IMR-90 (cell line): ENCODE measurements at places on chromosomes 1 and 21. TPM values are rescaled to one million over a fixed set of nuclear protein-coding genes. Genes with fewer than 3 reads are reported as not detected.

GRCh38 chr1:75083848-75084514 lies 50.2 kb upstream of the LHX8 start:
- no peak overlapping the region for H3K27ac ChIP-seq
- no peaks in the 10 kb centered on the region for H3K4me1 ChIP-seq
- no peak for DNase-seq
- no peak overlapping the region for H3K4me3 ChIP-seq
- no peaks in the 10 kb centered on the region for H3K36me3 ChIP-seq

GRCh38 chr1:237763137-237763536 lies 127.6 kb downstream of the ZP4 start:
- no peaks in the 10 kb centered on the region for H3K4me1 ChIP-seq
- H3K27ac ChIP-seq: no peak overlapping the region
- H3K36me3 ChIP-seq: no peaks in the 10 kb centered on the region
- no peak overlapping the region for H3K4me3 ChIP-seq

- H3K27ac ChIP-seq: no peak overlapping the region
- DNase-seq: no peak
- H3K4me3 ChIP-seq: no peak overlapping the region
- H3K4me1 ChIP-seq: no peaks in the 10 kb centered on the region
Observed at GRCh38 chr1:100775483-100775882, 55.9 kb downstream of the VCAM1 start.

GRCh38 chr1:214135886-214136285 lies 145.1 kb upstream of the SMYD2 start:
- H3K27me3 ChIP-seq: peaks cover 5% of the 10 kb centered on the region
- H3K4me1 ChIP-seq: no peaks in the 10 kb centered on the region
- DNase-seq: no peak
- no peak overlapping the region for H3K27ac ChIP-seq
- H3K36me3 ChIP-seq: no peaks in the 10 kb centered on the region

DNA sequence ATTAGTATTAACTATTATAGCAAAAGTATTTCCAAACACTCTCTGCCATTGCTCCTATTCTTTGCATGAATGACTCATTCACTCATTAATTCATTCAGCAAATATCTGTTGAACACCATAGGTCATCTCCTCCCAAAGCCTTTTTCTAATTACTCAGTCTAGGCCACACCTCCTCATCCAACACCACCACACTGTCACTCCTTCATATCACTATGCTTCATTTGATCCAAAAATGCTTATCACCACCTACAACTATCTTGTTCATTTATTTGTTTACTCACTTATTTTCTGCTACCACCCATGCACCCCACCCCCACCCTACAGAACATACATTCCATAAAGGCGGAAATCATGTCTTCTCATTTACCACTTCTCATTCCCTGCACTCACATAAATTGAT lies 94.4 kb upstream of the TNFSF4 start:
- no peaks in the 10 kb centered on the region for H3K27me3 ChIP-seq
- no peak for DNase-seq
- H3K4me3 ChIP-seq: no peak overlapping the region
- H3K36me3 ChIP-seq: no peaks in the 10 kb centered on the region
- no peaks in the 10 kb centered on the region for H3K4me1 ChIP-seq
- no peak overlapping the region for H3K27ac ChIP-seq

DNA sequence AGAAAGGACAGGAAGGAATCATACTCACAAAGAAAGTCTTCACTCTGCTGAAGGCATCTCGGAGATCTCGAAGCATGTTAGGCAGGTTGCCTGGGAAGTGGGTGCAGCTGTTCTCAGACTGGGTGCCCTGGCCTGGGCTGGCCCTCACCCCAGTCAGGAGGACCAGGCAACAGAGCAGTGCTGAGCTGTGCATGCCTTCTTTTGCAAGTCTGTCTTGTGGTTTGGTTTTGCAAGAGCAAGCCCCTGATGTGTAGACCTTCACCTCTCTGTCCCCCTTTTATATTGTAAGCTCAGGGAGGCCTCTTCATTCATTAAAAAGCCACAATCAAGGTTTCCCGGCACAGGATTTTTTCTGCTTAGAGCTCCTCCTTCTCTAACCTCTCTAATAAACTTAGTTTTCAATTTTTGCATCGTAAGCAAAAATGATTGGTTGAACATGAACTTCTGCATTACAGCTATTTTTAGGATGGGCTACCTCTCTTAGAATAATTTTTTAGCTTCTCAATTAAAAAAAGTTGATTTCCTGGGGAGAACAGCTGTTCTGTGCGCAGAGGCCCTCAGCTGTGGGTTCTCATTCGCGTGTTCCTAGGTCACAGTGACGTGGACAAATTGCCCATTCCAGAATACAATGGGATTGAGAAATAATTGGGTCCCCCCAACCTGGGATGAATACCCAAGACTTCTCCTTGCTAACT lies at the start of gene IL10:
IL10 (minus strand) TSS at position 252 of the 695 bp plus-strand sequence; CDS start at position 193, 59 bp downstream.
- no peak for DNase-seq
- peaks cover 21% of the 10 kb centered on the region for H3K27me3 ChIP-seq
- no peak within 1 kb of the TSS for H3K4me3 ChIP-seq
- no peaks in the 10 kb centered on the region; the same call in 1 of the 2 replicates for H3K4me1 ChIP-seq
- no peak within 1 kb of the TSS for H3K27ac ChIP-seq

GRCh38 chr1:9589719-9590157 lies 1.0 kb downstream of the TMEM201 start:
- peak; percentile 5 for DNase-seq
- H3K36me3 ChIP-seq: no peaks in the 10 kb centered on the region
- H3K4me3 ChIP-seq: peak overlapping the region; percentile 88
- peaks cover 15% of the 10 kb centered on the region for H3K4me1 ChIP-seq

DNA sequence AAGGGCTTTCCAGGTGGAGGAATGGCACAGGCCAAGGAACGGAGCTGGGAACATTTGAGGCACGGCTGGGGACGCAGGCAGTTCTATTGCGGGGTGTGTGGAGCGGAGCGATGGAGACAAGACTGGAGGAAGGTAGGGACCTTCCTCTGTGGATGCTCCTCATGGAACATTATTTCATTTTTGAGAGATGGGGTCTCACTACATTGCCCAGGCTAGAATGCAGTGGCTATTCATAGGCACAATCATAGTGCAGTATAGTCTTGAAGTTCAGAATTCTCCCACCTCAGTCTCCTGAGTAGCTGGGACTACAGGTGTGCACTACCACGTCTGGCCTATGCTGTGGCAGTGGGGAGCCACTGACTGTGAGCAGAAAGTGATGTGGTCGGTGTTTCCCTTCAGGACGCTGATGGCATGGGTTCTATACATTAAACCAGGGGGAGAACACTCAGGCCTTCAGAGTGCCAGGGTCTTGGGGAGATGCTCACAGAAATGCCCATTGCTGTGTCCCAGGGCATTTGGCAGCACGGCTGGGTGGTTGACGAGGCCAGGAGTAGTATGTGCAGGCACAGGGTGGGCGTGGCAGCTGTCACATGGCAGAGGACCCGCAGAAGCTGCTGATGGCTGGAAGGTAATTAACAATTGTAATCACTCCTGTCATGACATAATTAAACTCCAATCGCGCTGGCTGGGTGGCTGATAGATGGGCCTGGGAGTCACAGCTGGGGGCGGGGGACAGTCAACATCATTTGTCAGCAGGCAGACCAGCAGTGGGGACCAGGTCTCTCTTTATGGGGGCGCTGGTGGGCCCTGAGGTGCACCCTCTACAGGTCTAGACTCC lies 40.8 kb upstream of the ACOT11 start:
- DNase-seq: no peak
- H3K4me1 ChIP-seq: peaks cover 7% of the 10 kb centered on the region
- H3K27ac ChIP-seq: no peak overlapping the region
- peaks cover 3% of the 10 kb centered on the region; the same call in 1 of the 2 replicates for H3K27me3 ChIP-seq

GRCh38 chr1:224087286-224087794 lies 26.6 kb upstream of the FBXO28 start:
- no peak overlapping the region for H3K4me3 ChIP-seq
- H3K27me3 ChIP-seq: peaks cover 1% of the 10 kb centered on the region; the same call in 1 of the 2 replicates
- H3K27ac ChIP-seq: no peak overlapping the region
- H3K36me3 ChIP-seq: no peaks in the 10 kb centered on the region
- H3K4me1 ChIP-seq: no peaks in the 10 kb centered on the region

DNA sequence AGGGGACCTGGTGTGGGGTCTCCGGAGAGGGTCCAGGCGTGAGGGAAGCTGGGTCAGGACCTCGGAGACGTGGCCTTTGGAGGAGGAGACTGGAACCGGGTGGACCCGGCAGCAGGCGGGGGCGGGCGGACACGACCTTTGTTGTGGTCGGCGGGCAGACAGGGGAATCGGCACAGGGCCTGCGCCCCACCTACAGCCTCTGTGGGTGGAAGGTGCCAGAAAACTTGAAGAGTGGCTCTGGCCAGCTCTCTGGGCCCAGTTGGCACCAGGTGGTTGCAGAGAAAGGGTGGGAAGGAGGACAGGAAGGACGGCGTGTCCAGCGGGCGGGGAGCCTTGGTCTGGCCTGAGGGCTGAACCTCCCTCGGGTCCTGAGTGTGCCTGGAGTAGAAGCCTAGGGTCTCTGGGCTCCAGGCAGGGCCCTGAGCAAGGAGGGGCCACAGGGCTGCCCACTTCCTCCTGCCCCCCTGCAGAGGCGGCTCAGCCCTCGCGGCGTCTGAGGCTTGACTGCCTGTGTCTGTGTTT lies 7.7 kb upstream of the TTLL10 start:
- H3K27me3 ChIP-seq: peaks cover 34% of the 10 kb centered on the region; the same call in 1 of the 2 replicates
- no peaks in the 10 kb centered on the region for H3K36me3 ChIP-seq
- no peak for DNase-seq

DNA sequence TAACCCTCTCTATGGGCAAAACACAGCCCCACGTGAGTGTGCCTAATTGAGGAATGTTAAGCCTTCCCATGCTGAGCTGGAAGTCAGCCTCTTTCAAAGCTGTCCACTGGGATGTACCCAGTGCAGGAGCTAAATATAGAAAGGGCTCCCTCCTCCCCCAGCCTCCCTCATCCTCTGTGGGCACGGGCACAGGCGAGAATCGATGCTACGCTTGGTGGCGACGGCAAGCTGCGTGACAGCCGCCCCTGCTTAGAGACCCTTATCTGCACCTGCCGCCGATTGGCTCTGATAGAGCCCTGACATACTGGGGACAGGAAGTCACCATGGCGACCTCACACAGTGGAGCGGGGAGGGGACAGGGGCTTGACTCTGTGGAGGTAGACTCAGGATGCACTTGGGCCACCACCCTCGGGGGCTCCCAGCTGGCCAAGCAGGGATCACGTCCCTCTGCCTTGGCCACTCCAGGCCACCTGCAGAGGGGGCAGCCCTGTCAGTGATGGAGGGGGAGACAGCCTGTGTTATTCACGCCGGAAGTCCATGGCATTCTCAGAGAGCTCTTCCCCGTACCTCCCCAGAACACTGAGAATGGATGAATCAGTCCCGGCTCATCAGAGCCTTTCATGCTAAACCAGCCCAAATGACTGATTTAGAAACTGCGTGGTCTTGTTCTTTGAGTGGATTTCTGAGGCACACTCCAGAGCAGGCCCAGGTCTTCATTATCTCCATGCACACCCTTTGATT lies 84.8 kb downstream of the KCND3 start:
- no peak overlapping the region for H3K4me3 ChIP-seq
- peaks cover 9% of the 10 kb centered on the region; the same call in 1 of the 2 replicates for H3K27me3 ChIP-seq
- no peaks in the 10 kb centered on the region for H3K4me1 ChIP-seq
- no peak overlapping the region for H3K27ac ChIP-seq
- DNase-seq: peak; percentile 2
- no peaks in the 10 kb centered on the region for H3K36me3 ChIP-seq

GRCh38 chr1:213905344-213905743 lies 82.4 kb upstream of the PROX1 start:
- no peaks in the 10 kb centered on the region for H3K36me3 ChIP-seq
- H3K27ac ChIP-seq: no peak overlapping the region
- H3K27me3 ChIP-seq: no peaks in the 10 kb centered on the region
- no peaks in the 10 kb centered on the region for H3K4me1 ChIP-seq
- no peak overlapping the region for H3K4me3 ChIP-seq
- DNase-seq: no peak

DNA sequence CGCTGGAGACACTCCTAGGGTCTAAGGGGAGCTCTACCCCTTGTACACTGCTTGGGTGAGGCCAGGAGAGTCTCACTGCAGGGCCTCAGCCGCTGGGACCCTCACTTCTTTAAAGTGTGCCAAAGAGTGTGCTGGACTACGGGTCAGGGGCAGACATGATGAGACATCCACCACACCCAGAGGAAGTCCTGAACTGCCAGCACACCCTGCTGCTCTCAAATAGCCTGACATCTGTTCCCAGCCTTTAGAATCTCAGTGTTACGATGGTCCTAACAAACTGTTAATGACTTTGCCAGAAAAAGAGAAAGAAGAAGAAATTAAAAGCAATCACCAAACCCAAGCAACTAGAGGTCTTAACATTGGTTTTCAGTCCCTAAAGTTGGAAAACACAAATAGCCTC lies 49.0 kb downstream of the MRPL37 start:
- H3K36me3 ChIP-seq: peaks cover 49% of the 10 kb centered on the region
- peaks cover 13% of the 10 kb centered on the region for H3K4me1 ChIP-seq
- H3K27ac ChIP-seq: no peak overlapping the region

DNA sequence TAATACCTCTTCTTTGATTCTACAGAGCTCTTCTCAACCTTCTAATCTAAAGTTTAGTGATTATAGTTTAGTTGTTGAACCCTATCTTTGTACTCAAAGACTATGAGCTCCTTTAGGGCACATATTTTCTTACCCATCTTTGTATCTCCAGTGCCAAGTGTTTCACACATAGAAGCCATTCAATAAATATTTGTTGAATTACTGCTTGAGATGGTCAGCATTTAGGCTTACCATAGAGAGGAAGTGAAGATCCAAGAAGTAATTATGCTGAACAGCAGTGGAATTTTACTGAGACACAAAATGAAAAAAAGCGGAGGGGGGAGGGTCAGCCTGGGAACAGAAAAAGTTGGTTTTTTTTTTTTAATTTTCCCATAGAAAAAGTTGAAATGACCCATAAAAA lies 21.9 kb downstream of the PIK3R3 start:
- no peaks in the 10 kb centered on the region for H3K27me3 ChIP-seq
- H3K27ac ChIP-seq: no peak overlapping the region
- no peaks in the 10 kb centered on the region for H3K4me1 ChIP-seq
- no peaks in the 10 kb centered on the region for H3K36me3 ChIP-seq
- DNase-seq: no peak

Gene PGLYRP3
- total RNA-seq: not detected in 2 replicates

Gene LEPR
- 8.8 and 9.2 TPM in 2 replicates for total RNA-seq

Gene TMPRSS15
- total RNA-seq: not detected in 2 replicates

Gene NPPB
- not detected in 2 replicates for total RNA-seq

Gene PRKAB2
- total RNA-seq: 8.4 and 10.6 TPM in 2 replicates

Gene FCRL5
- total RNA-seq: not detected in 2 replicates

Gene EPS8L3
- total RNA-seq: not detected in 2 replicates

Gene ERRFI1
- 101 and 106 TPM in 2 replicates for total RNA-seq

Gene OR2T35
- total RNA-seq: not detected in 2 replicates

Gene SLC22A15
- under 0.01 TPM in 2 replicates for total RNA-seq
